Activated CD4-positive, alpha-beta T cell treated with anti-CD3 and anti-CD28 coated beads, Interleukin-2, amount 50 U/mL, for 4 hours (primary cell): ENCODE measurements at places on chromosomes 7 and 10.
A peak's percentile ranks its signal among the peaks of the same experiment; 100 is the strongest.

GRCh38 chr10:62081341-62082270 lies 180.1 kb downstream of the ARID5B start:
- DNase-seq: no peak

DNA sequence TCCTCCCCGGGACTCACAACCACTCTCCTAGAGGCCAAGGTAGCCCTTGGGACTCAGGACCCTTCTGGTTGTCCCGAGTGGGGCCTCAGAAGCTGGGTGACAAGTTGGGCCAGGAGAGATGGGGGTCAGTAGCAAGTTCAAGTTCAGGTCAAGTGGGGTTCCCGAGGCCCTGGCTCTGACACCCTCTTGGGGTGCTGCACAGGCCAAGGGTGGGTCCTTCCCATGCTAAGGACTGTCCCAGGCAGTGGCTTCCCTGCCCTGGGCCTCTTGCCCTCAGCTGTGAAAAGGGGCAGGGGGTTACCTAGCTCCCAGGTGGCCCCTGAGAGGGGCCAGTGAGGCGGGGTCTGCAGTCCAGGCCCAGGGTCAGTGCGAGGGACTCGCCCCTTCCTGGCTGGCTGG lies 115.4 kb upstream of the TNRC18 start:
- no peak for DNase-seq

DNA sequence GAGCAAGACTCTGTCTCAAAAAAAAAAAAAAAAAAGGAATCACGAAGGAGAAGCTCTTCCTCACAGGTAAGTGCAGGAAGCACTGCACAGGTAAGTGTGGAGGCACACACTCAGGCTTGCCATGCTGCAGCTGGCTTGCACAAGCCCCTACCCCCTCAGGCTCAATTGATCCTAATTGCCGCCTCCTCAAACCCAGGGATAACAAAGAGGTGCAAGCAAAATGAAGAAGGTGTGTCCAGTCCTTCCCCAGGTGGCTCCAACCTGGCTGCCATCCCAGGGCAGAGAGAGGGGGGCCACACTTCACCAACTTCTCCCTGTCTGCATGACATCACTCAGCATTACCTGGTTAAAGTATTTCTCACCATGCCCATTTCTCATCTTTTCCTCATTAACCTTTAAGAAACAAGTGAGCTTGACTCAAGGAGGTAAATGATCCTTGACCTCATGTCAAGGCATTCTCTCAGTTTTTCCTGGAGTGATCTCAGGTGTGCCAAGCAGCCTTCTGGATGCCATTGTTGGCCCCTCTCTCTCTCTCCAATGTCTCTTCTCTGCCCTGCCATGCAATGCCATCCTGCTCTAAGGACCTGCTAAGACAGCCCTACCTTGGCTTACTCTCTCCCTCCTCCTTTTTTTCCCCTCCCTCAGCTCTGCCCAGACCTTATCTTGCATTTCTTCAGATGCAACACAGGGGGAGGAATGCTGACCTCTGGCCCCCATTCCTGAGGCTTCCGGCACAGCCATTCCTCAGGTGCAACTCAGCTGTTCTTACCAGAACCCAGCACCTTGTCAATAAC lies 13.0 kb upstream of the TRPV6 start:
- DNase-seq: no peak

GRCh38 chr10:28047061-28047460 lies 48.2 kb upstream of the ODAD2 start:
- no peak for DNase-seq

DNA sequence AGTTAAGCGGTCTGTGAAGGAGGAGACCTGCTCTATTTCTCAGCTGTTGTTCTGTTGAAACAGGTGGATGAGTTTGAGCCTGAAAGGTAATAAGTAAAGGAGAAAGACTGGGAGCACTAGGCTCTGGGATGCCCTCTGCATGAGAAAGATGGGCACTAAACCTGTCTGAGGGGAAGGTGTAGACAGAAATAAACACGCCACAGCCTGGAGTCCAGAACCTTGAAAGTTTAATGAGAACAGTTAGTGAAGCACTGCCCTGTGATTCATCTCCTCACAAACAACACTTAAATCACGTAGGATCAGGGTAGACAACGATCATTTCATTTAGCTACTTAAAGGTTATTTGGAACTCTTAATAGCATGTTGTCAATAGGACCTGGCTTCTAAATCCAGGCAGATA lies 193.1 kb downstream of the PHTF2 start:
- no peak for DNase-seq

GRCh38 chr10:62019013-62019684 lies 117.7 kb downstream of the ARID5B start:
- no peak for DNase-seq

DNA sequence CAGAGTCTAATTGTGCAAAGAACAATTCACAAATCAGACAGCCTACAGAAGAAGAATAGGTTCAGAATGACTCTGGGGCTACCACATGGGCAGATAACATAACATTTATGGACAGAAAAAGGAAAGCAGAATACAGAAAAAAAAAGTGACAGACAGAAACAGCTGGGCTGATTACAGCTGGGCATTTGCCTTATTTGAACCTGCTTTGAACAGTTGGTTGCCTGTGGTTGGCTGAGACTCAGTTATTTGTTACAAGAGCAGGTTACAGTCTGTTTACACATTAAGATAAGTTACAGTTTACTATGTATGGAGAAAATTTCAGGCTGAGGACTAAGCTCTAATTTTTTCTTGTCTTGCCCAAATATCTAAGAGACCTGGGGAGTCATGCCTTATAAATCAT lies 327.2 kb downstream of the GALNT17 start:
- DNase-seq: no peak

- no peak for DNase-seq
Measured at GRCh38 chr7:27200761-27201579, 1.1 kb upstream of the HOXA13 start.

DNA sequence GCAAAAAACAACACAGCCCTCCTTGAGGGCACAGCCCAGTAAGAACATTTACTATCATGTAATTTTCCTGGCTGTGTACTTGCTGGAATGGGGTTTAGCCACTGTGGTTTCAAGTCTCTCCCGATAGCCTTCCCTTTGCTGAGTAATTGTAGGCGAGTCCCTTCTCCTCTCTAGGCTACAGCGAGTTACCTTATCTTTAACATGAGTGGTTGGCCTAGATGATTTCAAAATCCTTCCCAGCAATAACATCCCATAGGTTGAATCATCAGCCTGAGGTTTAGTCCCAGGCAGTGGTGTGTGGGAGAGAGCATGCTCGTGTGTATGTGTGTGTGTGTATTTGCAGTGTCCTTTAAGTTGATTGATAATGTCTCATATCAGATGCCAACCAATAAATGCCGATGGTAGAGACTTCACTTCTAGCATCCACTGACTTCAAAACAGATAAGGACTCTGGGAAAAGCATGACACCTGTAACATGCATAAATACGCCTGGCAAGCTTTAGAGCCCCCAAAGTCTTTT lies 142.9 kb upstream of the ZMIZ1 start:
- DNase-seq: no peak

- DNase-seq: no peak
Measured at GRCh38 chr10:12795315-12796110, 206.0 kb downstream of the CCDC3 start.

DNA sequence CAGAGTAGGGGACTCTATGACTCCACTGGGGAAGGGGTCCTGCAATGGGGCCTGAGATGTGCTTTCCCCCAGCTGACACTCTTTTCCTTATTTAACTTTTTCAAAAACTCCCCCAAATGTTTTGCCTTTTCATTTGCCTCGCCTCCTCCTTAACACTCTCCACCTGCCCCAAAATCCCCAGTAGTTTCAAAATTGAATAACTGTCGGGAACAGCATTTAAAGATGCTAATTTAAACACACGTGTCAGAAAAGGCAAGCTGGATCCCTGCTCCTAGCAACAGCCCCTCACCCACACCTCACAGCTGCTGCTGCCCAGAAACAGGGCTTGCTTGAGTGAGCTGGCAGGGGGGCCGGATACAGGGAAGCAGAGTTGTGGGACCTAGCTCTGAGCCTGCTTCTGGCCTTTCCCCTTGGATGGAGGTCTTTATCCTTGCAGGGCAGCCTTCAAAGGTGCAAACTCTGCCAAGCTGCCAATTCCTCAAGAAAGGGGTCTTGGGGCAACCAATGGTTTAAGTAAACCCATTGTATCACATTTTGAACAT lies 115.3 kb downstream of the KCNMA1 start:
- no peak for DNase-seq

DNA sequence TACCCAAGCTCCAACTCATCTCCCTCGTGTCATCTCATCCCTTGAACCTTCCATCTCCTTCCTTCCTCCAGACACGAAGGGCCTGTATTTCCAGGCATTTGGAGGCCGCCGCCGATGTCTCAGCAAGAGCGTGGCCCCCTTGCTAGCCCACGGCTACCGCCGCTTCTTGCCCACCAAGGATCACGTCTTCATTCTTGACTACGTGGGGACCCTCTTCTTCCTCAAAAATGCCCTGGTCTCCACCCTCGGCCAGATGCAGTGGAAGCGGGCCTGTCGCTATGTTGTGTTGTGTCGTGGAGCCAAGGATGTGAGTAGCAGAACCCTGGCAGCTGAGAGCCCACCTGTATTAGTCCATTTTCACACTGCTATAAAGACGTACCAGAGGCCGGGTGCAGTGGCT lies 5.5 kb downstream of the FBXO24 start:
- no peak for DNase-seq

- DNase-seq: peak; percentile 17
Measured at GRCh38 chr10:110363572-110364411, 59.1 kb upstream of the SMNDC1 start.

DNA sequence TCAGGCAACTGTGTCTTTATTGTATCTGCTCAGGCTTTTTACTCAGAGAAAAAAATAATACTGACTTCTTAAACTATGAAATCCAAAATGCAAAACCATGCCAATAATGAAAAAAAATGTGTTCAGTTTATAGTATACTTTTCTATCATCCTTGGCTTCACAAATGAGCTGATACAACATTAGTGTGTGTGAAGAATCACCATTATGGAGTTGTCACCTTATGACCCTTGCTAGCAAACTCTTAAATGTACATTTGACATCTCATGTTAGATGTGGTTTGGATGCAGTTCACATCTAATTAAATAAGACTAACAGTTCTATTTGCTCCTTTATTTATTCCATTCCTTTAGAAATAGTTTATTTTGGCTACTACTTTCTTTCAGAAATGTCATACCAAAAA lies 4.2 kb upstream of the OR2A2 start:
- no peak for DNase-seq

- no peak for DNase-seq
Measured at GRCh38 chr10:29838539-29838938, 203.8 kb upstream of the SVIL start.

- DNase-seq: no peak
Measured at GRCh38 chr7:24700521-24701260, 56.6 kb downstream of the GSDME start.

DNA sequence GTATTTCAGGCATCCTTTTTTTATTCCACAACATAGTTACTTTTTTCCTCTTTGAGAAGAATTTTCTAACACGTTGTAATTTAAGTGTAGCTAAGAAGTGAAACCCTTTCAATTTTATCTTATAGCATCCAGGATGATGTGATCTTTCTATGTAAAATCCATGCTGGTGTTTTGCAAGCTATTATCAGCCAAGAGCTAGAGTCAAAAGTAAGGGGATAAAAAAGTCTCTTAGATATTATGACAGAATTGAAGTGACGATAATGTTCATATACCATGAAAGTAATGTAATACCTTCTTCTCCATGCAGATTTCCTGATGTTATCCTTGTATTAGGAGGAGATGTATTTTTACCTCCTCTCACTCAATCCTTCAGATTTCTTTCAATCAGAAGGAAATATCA lies 64.2 kb upstream of the MBL2 start:
- no peak for DNase-seq

GRCh38 chr10:117684672-117685211 lies 142.2 kb downstream of the EMX2 start:
- DNase-seq: no peak

DNA sequence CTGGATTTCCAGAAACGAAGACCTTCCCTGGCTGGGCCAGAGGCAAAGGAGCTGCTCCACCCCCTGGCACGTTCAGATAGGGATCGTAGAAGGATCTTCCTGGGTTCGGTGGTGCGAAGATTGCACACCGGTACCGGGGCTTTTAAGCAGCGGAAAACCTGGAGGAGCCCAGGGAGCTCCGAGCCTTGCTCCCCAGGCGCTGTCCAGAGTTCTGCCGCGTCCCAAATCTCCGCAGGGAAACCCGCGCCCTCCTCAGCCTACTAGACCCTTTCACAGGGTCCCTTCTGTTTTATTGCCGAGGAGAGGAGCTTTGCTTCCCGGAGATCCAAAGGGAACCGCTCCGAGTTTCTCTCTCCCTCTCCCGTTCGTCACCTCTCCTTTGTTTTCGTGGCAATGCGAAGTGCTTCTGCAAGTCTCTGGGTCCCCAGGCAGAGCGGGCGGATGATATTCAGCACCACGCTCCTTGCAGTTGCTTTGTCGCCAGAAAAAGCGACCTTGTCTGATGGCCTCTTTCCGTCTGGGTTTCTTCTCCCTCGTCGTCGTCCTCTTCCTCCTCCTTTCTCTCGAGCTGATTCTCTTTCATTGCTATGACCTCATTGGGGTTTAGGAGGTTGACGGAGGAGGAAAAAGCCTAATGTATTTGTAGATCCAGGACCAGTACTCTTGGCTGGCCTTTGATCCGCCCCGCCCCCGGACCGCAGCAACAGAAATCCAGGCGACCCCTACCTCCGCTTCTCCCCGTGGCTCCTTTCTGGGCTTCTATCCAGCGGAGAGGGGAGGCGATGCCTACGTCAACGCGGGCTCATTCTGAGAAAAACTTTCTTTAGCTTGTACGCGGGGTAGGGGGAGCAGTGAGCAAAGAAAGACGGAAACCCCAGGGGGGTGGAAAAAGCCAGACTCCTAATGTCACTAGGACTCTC lies at the start of gene TMEM196:
Gene TMEM196, minus strand, starts transcription at position 777 of the 920 bp plus-strand sequence. CDS start 921 bp downstream, outside the sequence.
- DNase-seq: no peak
